ENCODE measurements at places on chromosomes 3 and 15. TPM values are rescaled to one million over a fixed set of nuclear protein-coding genes. Genes with fewer than 3 reads are reported as not detected.

DNA sequence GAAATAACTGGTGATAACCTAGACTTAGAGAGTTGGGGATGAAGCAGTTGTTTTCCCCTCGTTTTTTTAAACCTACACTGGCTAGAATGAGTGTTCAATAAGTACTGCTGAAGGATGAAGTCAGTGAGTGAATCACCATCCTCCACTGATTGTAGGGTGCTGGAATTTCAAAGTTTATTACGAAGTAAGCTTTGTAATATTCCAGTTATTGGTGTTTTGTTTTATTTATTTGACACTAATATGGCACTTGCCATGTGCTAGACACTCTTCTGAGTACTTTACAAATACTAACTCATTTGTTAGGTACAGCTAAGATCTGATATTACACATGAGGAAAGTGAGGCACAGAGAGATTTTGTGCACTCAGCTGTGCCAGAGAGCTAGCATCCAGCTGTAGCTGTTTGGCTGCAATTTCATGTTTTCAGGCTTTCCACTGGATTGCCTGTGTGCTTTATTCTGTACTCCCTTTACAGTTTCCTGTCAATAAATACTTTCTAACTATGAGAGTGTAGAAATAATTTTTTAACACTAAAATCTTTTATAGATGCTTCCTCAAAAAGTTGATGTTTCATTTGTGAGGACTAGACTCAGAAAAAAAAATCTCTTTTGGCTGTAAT is 5.8 kb downstream of the MAP2K5 start:
- no peak for DNase-seq

DNA sequence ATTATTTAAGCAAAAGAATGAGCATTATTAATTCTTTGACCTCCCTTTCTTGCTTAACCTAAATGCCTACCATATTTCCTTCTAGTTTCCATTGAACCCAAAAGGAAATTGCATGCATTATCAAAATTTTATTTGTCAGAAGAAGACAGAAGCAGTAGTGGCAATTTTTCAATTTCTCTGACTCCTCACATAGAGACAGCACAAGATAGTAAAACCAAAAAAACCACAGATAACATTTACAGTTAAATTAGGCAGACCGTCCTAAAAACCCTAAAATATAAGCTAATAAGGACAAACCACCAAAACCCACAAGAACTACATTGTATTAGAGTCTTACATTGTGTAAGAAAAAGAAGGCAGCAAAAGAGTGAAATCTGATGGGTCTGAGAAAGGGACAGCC is 27.1 kb downstream of the GOLGB1 start:
- no peak for DNase-seq

- no peak for DNase-seq
Observed at GRCh38 chr15:99307735-99308134, 56.5 kb downstream of the LRRC28 start.

- no peak for DNase-seq
Observed at GRCh38 chr15:82044373-82045178, 1.2 kb downstream of the MEX3B start.

DNA sequence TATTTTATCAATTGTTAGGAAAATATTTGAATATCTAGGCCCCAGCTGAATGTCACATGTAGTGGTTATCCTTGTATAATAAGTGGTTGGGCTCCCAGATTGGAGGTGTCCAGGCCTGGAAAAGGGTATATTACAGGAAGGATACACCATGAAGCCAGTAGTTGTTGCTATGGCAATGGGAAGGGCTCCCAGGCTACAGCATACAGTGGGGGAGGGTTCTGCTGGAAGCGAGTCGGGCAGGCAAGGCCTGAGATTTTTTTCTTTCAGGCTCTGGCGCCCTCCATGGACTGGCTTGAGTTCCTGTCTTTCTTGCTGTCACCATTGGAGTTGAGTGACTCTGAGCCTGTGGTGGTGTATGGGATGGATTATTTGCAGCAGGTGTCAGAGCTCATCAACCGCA is 8.9 kb downstream of the ECE2 start:
- no peak for DNase-seq

Gene STRA6
- 0.48 TPM for total RNA-seq

Data from glomerular endothelial cell (primary cell).